Activated CD4-positive, alpha-beta T cell treated with anti-CD3 and anti-CD28 coated beads, Interleukin-2, amount 10 ng/mL, durations not matched to agents 24 days and 14 days (primary cell): ENCODE measurements at places on chromosomes 6 and 20. TPM values are rescaled to one million over a fixed set of nuclear protein-coding genes. Genes with fewer than 3 reads are reported as not detected.
A peak's percentile ranks its signal among the peaks of the same experiment; 100 is the strongest.

The IRF4 gene
- 831 and 846 TPM in 2 replicates for total RNA-seq

GRCh38 chr6:117513778-117514365 lies 31.4 kb downstream of the DCBLD1 start:
- no peak overlapping the region for H3K4me3 ChIP-seq
- H3K36me3 ChIP-seq: no peaks in the 10 kb centered on the region
- DNase-seq: no peak

The ZNF165 gene
- total RNA-seq: 0.26 and 0.47 TPM in 2 replicates

- DNase-seq: no peak
- H3K4me1 ChIP-seq: no peaks in the 10 kb centered on the region
- H3K27ac ChIP-seq: no peak overlapping the region
These were observed 88.2 kb upstream of the MPC1 start for GRCh38 chr6:166470863-166471410.

DNA sequence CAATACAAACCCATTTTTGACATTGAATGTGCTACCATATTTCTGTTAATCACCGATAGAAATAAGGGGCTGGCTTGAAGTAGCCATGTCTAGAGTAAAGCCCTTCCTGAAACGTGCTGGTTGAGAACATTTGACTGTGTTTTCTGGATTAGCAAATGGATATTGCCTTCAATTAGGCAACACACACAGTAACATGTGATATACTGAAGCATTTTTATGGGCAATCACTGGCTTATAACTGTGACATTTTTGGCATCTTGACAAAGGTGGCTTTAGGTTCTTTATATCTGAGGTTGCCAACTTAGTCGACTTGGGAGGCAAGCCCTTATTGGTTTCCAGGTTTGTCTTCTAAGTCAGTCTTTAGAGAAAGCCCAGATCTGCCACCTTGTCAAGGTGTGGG lies 292.9 kb downstream of the BTBD3 start:
- no peaks in the 10 kb centered on the region for H3K4me1 ChIP-seq
- H3K4me3 ChIP-seq: no peak overlapping the region
- no peak for DNase-seq
- H3K36me3 ChIP-seq: no peaks in the 10 kb centered on the region

GRCh38 chr6:36350681-36351571 lies 14.2 kb upstream of the BNIP5 start:
- H3K36me3 ChIP-seq: no peaks in the 10 kb centered on the region
- no peak overlapping the region for H3K27ac ChIP-seq
- peaks cover 52% of the 10 kb centered on the region for H3K27me3 ChIP-seq
- H3K4me3 ChIP-seq: no peak overlapping the region
- DNase-seq: no peak
- peaks cover 8% of the 10 kb centered on the region for H3K4me1 ChIP-seq

DNA sequence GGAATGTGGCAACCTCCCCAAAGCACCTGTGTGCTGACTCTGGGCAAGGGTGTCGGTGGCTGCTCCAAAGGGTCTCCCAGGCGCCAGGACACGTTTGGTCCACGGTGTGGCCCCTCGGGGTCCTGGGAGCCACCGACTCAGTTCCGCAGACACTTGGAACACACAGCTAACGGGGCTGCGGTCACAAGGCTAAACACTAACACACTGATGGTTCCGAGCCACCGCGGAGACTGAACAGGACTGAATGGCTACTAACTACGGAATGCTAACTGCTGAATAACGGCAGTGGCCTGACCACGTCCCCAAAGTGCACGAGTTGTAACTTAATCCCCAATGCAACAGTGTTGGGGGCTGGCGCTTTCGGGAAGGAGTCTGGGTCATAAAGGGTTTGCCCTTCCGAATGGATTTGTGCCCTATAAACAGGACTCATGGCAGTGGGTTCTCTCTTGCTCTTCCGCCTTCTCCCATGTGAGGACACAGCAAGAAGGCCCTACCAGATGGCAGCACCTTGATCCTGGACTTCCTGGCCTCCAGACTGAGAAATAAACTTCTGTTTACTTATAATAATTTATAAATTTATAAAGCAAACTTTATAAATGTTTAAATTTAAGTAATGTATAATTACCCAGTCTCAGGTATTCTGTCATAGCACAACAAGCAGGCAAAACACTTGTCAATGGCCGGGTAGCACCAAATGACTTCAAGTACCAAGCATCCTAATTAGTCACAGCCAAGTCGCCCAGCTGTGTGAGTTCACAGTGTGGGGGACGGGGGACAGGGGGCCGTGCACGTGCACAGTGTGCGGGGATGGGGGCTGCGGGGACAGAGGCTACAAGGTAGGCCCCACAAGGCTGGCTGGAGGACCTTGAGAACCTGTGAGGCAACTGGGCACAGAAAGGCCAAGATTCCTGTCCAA lies 2.3 kb upstream of the EEF1A2 start:
- H3K27ac ChIP-seq: no peak overlapping the region
- H3K4me3 ChIP-seq: peak overlapping the region; percentile 30

- no peaks in the 10 kb centered on the region for H3K36me3 ChIP-seq
- no peak overlapping the region for H3K27ac ChIP-seq
- DNase-seq: no peak
- H3K27me3 ChIP-seq: no peaks in the 10 kb centered on the region
- no peak overlapping the region for H3K4me3 ChIP-seq
- H3K4me1 ChIP-seq: no peaks in the 10 kb centered on the region
These were observed 63.5 kb upstream of the DEFB112 start for GRCh38 chr6:50112981-50113857.

DNA sequence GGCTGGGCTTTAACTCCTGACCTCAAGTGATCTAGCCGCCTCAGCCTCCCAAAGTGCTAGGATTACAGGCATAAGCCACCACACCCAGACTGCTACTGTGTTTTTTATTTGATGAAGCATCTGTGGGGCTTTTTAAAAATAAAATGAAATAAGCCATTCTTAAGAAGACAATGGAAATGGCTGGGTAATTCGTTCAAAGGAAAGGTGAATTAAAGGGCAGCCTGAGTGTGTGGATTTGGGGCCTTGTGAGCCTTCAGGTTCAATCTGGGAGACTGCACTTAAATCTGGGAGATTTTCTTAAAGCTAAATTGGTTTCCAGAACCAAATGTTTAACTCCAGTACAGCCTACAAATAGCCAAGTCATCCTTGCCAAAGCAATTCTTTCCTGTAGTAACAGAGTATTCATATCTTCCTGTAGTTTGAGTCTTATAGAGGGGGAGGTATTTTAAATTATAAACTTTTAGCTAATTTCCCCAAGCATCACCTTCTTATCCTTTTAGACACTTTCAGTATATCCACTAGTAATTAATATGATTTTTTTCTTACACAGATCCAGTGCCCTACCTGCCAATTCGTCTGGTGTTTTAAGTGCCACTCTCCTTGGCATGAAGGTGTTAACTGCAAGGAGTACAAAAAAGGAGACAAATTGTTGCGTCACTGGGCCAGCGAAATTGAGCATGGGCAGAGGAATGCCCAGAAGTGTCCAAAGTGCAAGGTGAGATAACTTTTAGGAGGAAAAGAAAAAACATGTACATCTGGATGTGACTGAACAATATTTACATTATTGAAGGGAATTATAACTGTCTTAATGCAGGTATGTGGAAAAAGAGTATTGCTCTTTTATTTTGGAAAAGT lies 95.4 kb downstream of the RNF217 start:
- H3K4me1 ChIP-seq: no peaks in the 10 kb centered on the region
- no peak for DNase-seq
- peaks cover 4% of the 10 kb centered on the region for H3K27me3 ChIP-seq
- H3K4me3 ChIP-seq: no peak overlapping the region

The KCNK16 gene
- total RNA-seq: not detected in 2 replicates

DNA sequence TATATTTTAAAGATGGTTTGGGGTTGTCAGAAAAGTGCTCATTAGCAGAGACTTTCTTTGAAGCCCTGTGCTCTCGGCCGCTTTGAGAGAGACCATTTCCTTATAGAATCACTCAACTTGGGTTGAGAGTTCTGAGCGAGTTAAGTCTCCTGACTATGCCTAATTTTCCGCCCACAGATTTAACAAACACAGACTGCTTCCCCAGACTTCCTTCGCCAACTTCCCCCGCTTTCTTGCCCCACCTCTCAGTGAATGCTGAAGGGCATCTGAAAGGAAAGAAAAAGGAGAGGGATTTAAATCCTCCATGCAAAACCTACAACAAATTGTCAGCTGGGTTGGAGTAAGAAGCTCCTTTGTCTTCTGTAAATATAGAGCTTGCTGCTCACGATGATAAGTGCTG lies 224.0 kb downstream of the EYA2 start:
- no peak overlapping the region for H3K27ac ChIP-seq
- peaks cover 15% of the 10 kb centered on the region for H3K27me3 ChIP-seq
- H3K36me3 ChIP-seq: no peaks in the 10 kb centered on the region
- H3K4me3 ChIP-seq: no peak overlapping the region
- DNase-seq: no peak

GRCh38 chr6:32163559-32164258 lies 686 bp upstream of the EGFL8 start:
- no peak for DNase-seq
- H3K27ac ChIP-seq: no peak overlapping the region
- peaks cover 10% of the 10 kb centered on the region for H3K36me3 ChIP-seq
- H3K27me3 ChIP-seq: no peaks in the 10 kb centered on the region
- H3K4me3 ChIP-seq: no peak overlapping the region
- H3K4me1 ChIP-seq: no peaks in the 10 kb centered on the region

DNA sequence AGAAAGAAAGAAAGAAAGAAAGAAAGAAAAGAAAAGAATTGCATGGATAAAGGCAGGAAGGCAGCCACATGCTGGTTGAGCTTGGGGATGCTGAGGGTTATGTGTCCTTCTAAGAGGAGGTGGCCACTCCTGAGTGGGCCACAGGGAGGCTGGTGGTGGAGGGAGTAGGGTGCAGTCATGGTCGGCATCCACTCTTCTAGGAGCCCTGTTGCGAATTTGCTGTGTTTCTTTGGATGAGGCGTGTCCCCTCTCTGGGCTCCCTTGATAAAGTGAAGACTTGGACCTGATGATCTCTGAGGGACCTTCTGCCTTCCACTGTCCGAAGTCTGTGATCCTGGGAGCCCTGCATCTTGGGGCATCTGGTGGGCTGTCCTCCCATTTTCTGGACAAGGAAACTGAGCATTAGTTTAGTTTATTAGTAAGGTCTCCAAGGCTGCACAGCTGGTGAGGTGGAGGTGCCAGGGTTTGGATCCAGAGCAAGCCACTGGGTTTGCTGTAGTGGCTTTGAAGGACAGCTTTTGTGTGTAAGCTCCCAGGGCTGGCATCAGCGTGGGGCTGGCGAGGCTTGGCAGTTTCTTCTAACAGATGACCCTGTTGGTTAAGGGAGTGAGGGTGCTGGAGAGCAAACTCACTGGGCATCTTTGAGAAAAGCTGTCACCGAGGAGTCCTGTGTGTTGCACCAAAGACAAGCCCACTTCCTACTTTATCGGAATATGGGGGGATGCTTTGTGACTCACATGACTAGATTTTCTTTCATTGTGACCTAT lies 4.3 kb downstream of the DLGAP4 start:
- no peaks in the 10 kb centered on the region for H3K36me3 ChIP-seq
- H3K27me3 ChIP-seq: peaks cover 28% of the 10 kb centered on the region
- no peak overlapping the region for H3K4me3 ChIP-seq
- no peak overlapping the region for H3K27ac ChIP-seq
- no peaks in the 10 kb centered on the region for H3K4me1 ChIP-seq

The FAM209A gene
- total RNA-seq: 0.90 and 1.2 TPM in 2 replicates

GRCh38 chr6:160256445-160256844 lies 2.2 kb downstream of the SLC22A2 start:
- peaks cover 2% of the 10 kb centered on the region for H3K4me1 ChIP-seq
- H3K27me3 ChIP-seq: peaks cover 4% of the 10 kb centered on the region
- H3K4me3 ChIP-seq: no peak overlapping the region
- no peak overlapping the region for H3K27ac ChIP-seq

GRCh38 chr20:43191946-43192863 lies 2.5 kb upstream of the PTPRT start:
- H3K4me1 ChIP-seq: peaks cover 4% of the 10 kb centered on the region
- peaks cover 32% of the 10 kb centered on the region for H3K27me3 ChIP-seq
- no peaks in the 10 kb centered on the region for H3K36me3 ChIP-seq
- no peak overlapping the region for H3K4me3 ChIP-seq

GRCh38 chr6:90294989-90295853 lies 1.4 kb downstream of the BACH2 start:
- peak overlapping the region; percentile 94 for H3K4me3 ChIP-seq
- peaks cover 39% of the 10 kb centered on the region for H3K36me3 ChIP-seq
- peaks cover 51% of the 10 kb centered on the region for H3K4me1 ChIP-seq
- H3K27ac ChIP-seq: peak overlapping the region; percentile 95

The HLA-DQB1 gene
- total RNA-seq: 1.5 and 1.6 TPM in 2 replicates

The MTCH1 gene
- 119 TPM in 2 replicates for total RNA-seq

The DZANK1 gene
- 1.8 and 1.9 TPM in 2 replicates for total RNA-seq

DNA sequence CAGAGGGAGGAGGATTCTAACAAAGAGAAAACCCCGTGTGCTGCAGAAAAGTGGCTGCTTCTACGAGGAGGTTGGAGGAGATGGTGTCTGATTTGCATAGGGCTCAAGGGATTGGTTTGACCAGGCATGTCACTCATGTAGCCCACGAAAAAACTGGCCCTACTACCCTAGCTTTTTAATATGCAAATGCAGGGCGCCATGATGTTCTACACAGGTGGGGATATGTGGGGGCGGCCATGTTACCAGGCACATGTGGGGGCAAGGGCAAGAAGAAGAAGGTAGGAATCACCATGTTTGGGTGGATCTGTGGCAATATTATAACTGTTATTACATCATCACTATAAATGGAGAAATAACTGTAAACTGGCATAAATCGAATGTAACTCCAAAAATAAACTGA lies 9.9 kb downstream of the KIAA1755 start:
- H3K36me3 ChIP-seq: no peaks in the 10 kb centered on the region
- no peak for DNase-seq
- H3K27me3 ChIP-seq: no peaks in the 10 kb centered on the region
- H3K27ac ChIP-seq: no peak overlapping the region
